ENCODE measurements at places on chromosomes 1 and 21.

DNA sequence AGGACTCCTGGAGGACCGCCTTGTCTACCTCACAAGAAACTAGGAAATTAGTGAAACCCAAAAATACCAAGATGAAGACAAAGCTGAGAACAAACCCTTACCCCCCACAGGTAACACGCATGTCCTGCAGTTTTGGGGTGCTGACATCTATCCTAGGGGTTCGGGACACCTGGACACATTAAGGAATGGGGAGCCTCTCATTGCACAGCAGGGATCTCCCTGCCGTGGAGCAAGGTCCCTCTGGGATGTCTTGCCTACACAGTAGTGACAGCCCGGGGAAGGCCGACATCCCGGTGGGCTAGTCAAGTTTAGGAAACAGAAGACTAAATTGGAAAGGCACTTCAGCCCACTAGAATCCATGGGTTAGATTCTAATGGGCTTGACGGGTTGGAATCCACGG is 44.5 kb downstream of the SIM2 start:
- no peak for DNase-seq

- no peak for DNase-seq
Measured at GRCh38 chr1:85940656-85941306, 215.8 kb downstream of the COL24A1 start.

DNA sequence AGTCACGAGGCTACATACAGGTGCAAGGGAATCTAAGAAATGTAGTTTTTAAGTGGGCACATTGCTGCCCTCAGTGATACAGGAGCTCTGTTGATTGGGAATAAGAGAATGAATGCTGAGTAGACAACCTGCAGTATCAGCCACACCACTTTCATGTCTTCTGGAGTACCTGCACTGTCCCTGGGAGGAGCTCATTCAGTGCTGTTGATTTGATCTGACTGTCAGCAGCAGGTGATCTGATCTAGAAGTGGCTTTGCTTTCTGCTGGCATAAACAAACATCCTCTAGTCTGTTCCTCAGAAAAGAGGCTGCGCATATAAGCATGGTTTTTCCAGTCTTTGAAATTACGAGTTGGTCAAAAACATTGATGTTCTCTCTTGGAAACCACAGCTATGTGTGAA is 35.5 kb upstream of the LRRC52 start:
- DNase-seq, result no peak

DNA sequence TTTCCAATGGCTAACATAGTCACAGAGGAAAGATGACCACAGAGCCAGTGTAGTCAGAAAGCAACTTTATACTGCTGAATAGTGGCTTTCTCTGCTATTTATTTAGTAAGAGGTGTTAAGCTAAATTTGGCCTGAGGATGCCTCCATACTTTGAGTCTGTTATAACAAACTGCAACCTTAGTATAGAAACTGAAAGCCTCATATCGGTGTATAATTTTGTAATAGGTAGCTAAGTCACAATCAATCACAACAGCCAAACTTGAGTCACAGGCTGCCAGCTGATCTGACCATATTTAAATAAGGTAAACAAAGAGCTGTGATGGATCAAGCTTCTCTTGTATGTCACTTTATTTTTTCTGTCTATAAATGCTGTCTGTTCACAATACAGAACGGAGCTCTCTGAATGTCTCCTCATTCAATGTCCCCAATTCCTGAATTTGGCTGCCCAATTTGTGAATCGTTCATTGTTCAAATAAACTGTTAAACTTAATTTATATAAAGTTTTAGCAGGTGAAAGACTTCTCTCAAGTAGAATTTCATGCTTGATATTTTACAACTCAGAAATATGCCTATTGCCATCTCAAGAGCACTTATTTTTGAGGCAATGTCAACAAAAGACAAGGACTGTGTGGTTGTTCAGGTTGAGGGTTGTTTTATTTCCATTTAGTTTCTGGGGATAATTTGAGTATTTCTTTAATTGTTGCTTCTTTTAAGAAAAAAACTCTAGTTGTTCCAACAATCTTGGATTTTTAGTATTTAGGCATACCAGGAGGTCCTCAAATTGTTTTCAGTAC is 339.7 kb upstream of the B3GALT2 start:
- no peak for DNase-seq

GRCh38 chr1:222457513-222457912 is 90.4 kb downstream of the HHIPL2 start:
- DNase-seq, result no peak

DNA sequence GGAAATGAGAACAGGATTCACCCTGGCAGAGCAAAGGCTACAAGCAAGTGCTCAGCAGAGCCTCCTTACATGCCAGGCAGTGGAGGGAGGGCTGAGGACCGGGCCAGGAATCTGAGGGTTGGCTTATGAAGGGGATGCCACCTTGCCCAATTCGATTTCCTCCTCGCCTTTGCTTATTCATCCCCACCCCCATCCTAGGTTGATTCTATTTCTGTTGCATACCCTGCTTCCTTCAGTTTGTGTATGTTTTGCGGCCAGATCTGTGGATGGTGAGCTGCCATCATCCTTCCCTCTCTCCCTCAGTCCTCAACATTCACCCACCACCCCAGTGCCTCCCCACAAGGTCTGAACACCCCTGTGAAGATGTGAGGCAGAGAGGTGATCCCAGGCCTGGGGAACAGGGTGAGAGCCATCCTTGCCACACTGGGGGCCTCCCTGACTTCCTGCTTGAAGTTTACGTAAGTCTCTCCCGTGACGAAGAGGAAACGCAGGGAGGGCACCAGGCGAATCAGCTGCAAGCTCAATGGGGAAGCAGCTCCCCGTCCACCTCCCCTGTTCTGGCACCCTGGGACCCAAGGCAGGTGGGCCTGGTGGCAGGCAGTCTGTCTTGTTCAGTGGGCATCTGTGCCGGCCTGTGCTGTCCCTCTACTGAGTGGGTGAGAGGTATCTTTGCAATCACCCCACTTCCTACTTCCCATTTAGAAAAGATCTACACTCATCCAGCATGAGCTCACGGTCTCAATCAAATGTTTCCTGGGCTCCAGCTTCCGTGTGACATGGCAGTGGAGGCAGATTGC is 50.6 kb upstream of the CNTN2 start:
- DNase-seq, result no peak
